NCI-H774 (cell line): ENCODE measurements at places on chromosomes 6 and 20.

- DNase-seq: no peak
These were observed 30.2 kb upstream of the CST7 start for GRCh38 chr20:24918579-24919566.

- DNase-seq: no peak
These were observed 17.5 kb upstream of the PANK2 start for GRCh38 chr20:3871550-3872265.

GRCh38 chr6:138727182-138727581 is 46.4 kb upstream of the CCDC28A start:
- no peak for DNase-seq

GRCh38 chr6:136764517-136764993 is 27.7 kb downstream of the MAP3K5 start:
- no peak for DNase-seq

DNA sequence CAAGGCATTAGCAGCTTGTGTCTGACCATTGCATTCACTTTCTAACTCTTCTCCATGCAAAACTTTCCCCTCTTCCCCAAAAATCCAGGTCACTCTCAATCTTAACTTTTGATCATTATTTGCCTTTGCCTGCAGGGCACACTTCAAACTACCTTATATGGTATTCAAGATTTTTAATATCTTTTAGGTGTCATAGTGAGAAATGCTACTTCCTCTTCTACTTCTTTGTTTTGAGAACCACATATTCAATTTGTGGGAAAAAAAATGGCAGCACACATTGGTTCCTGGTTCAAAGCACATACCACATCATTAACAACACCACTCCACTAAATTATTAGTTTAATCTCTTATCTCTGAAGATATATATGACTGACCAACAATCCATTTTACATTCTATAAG is 1267.0 kb upstream of the CITED2 start:
- no peak for DNase-seq

- no peak for DNase-seq
These were observed 744 bp downstream of the RIOK1 start for GRCh38 chr6:7390226-7390878.

GRCh38 chr6:169225131-169225576 is 28.5 kb downstream of the THBS2 start:
- no peak for DNase-seq

- no peak for DNase-seq
These were observed 7.0 kb upstream of the NKAIN4 start for GRCh38 chr20:63261060-63261794.

DNA sequence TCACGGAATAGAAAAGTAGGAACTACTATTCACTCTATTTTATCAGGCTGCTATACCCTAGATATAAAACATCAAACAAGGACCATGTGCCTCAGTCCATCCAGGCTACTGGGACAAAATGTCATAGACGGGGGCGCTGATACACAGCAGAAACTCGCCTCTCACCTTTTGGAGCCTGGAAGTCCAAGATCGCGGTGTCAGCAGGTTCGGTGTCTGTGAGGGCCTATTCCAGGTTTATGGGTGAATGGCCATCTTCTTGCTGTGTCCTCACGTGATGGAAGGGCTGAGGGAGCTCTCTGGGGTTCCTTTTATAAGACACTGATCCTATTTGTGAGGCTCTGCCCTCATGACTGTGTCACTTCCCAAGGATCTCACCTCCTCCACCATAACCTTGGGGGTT is 89.5 kb downstream of the DLL1 start:
- no peak for DNase-seq

GRCh38 chr6:73258721-73259120 is 4.3 kb downstream of the KHDC1 start:
- DNase-seq: no peak

- peak; percentile 31 for DNase-seq
These were observed 215.0 kb upstream of the PLCB4 start for GRCh38 chr20:8853805-8854338.

GRCh38 chr20:9408422-9409300 is 105.7 kb upstream of the LAMP5 start:
- no peak for DNase-seq

DNA sequence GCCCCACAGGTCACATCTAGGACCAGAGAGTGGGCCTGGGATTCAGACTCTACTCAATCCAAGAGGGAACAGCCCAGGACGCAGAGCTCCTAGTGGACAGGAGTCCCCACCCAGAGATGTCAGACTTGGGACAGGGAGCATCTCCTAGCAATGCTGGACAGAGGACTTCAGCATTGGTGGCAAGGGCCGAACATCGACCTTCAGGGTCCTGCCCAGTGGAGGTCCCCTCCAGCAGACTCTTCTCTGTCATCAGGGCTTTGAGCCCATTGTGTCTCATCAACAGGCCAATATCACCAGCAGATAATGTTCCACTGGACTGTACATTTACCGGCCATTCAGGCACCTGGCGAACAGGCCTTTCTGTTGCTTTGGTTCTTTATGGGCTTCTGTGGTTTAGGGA is 159.8 kb upstream of the SNX9 start:
- no peak for DNase-seq

DNA sequence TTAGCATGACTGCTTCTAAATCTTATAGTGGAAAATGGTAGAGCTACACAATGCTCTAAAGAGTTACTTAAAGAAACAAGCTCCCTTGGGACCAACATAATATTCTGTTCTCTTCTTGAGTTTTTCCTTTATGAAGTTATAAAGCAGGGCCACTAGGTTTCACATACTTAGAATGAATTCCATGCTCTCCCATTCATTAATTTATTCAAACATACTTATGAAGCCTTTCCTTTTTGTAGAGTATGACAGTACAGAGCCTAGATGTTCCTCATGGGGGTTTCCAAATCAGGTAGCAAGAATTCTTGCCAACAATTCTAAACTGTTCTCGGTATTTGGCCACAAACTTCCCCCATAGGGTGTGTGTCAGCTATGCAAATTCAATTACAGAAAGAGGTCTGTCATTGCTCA is 20.6 kb upstream of the FABP7 start:
- DNase-seq: no peak

DNA sequence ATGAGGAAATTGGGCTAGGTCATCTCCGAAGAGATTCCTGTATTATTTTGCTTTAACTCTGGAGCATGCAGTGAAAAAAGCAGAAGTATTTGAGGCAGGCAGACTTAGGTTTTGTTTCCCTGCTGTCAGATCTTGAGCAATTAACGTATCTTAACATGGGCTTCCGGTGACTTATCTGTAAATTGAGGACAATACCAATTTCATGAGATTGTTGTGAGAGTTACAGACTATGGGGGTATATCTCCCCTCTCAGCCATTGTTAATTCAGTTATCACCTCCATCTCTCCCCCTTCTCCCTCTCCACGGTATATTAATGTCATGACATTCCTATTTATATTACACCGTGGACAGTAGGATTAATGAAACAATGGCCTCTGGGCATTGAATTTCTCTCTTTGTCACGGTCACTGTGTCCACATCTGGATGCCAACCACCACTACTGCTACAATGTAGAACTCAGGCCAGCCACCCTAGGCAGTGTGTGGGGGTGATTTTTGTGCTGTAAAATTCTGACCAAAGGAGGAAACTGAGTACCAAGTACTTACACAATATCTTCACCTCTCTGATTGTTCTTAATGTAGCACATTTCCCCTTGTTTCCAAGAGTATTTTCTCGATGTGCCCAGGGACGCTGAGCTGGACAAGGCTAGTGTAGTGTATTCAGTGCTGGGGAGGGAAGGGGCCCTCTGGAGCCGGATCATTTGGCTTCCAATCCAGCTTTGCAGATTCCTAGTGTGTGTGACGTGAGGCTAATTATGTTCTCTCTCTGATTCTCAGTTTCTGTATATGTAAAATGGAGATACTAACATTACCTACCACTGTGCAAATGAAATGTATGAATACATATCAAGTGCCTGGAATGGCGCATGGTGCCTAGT is 77.2 kb downstream of the GCNT2 start:
- DNase-seq: no peak

- no peak for DNase-seq
These were observed 486.9 kb downstream of the PREX1 start for GRCh38 chr20:48340883-48341281.

DNA sequence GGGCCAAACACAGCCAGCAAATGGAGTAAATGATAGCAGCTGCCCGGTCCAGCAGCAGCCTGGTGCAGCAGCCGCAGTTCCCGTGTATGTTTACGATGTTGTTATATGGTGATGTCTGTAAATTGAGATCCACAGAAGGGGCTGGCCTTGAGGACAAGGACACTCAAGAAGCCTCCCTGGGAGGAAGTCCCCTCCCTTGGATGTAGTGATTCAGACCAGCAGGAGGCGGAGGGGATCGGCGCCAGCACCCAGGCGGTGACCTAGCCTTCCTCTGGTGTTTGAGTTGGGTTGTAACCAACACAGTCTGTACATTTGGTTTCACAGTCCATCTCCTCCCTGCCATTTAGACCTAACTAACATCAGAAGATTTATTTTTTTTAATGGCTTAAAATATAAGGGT is 187.8 kb downstream of the SYNDIG1 start:
- DNase-seq: no peak

GRCh38 chr20:24059174-24059573 is 70.6 kb upstream of the GGTLC1 start:
- no peak for DNase-seq

DNA sequence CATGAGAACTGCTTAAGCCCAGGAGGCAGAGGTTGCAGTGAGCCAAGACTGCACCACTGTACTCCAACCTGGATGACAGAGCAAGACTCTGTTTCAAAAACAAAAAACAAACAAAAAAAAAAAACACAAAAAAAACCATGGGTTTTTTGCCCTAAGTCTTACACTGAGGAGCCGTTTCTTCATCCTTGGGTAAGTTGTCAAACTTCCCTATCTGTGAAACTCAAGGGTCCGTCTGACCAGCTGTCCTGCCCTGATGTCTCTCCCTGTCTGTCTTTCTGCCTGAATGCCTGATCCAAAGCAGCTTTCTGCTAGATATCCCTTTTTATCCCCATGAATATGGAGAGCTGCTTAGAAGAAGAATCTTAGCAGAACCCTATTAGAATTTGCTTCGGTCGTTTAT is 41.3 kb upstream of the CLDN20 start:
- DNase-seq: no peak

- no peak for DNase-seq
These were observed 16.7 kb downstream of the UNC5CL start for GRCh38 chr6:41022294-41022693.

DNA sequence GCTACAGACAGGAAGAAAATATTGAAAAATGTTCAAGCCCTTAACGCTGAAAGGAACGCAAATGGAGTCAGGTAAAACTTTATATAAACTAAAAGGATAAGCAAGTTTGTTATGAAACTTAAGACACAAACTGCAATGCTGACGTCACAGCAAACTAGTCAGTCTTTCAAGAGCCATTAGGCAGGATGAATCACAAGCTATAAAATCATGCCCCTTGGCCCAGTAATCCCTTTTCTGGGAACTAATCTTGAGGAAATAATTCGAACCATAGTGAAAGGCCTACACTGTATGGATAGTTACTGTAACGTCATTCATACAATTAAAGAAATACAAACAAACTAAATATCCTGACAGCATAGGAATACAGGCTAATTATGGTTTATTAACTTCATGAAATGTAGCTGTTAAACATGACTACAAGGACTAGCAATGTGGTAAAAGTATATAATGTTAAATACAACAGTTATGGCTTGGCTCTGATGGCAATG is 42.7 kb upstream of the HINT3 start:
- DNase-seq: no peak

- DNase-seq: no peak
These were observed 27.1 kb downstream of the PRR18 start for GRCh38 chr6:166281104-166281503.

DNA sequence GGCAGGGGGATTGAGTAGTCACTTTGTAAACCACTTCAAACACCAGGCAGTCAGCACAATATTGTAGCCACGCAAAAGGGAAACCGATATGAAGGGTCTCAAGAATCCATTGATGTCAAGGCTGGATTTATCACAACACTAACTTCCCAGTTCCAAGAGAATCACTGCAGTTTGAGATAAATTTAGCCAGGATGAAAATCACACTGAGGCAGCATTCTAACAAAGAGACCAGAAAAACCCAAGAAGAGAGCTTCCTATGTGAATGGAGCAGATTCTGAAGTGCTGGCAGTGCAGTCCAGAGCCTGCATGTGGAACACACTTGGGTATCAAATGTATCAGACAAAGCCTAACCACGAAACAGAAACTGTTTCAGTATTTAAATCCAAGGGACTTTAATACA is 84.6 kb downstream of the KIF16B start:
- no peak for DNase-seq

GRCh38 chr6:16976385-16977183 is 125.3 kb upstream of the STMND1 start:
- DNase-seq: no peak

DNA sequence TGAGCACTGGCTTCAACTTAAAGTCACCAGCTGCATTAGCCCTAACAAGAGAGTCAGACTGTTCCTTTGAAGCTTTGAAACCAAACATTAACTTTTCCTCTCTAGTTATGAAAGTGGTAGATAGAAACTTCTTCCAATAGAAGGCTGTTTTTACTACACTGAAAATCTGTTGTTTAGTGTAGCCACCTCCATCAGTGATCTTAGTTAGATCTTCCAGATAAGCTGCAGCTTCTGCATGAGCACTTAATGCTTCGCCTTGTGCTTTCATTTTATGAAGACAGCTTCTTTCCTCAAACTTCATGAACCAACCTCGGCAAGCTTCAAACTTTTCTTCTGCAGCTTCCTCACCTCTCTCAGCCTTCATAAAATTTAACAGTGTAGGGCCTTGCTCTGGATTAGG is 133.2 kb downstream of the INSM1 start:
- no peak for DNase-seq
